ENCODE measurements at places on chromosomes 16 and 17.

DNA sequence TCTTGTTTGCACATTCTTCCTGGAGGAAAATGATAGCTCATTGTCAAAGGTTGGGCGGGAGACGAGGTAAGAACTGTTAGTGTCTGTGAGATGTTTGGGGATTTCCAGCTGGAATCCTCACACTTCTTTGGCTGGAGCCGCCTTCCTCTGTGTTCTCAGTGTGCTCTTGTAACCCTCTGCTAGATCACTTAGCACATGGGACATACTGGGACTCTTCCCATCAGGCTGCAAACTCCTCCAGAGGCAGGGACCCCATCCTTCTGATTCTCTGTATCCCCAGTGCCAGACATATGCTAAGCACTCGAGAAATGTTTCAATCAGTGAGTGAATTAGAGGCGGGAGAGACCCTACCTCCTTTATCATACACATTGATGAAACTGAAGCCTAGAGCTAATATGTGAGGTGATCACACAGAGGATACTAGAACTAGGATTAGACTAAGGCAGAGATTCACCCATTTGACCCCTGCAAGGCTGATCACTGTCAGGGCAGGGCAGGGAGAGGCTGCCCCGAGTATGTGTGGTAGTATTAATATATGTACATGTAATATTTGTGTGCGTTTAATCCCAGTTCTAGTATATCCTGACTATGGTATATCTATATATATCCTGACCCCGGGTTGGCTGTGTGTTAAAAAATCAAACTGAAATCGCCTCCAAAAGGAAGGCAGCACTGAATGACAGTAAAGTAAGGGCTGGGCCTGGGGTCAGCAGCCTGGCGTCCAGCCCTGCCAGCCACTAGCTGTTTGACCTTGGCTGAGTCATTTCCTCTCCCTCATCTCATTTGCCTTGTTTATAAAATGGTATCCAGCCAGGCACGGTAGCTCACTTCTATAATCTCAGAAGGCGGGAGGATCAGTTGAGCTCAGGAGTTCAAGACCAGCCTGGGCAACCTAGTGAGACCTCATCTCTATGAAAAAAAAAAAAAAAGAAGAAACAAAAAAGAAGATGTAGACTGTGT is 75.5 kb upstream of the TBX2 start:
- peak; percentile 73 for DNase-seq

- no peak for DNase-seq
Observed at GRCh38 chr17:45008216-45008615, 40.1 kb upstream of the C1QL1 start.

- no peak for DNase-seq
Observed at GRCh38 chr17:56347639-56348038, 194.4 kb downstream of the ANKFN1 start.

DNA sequence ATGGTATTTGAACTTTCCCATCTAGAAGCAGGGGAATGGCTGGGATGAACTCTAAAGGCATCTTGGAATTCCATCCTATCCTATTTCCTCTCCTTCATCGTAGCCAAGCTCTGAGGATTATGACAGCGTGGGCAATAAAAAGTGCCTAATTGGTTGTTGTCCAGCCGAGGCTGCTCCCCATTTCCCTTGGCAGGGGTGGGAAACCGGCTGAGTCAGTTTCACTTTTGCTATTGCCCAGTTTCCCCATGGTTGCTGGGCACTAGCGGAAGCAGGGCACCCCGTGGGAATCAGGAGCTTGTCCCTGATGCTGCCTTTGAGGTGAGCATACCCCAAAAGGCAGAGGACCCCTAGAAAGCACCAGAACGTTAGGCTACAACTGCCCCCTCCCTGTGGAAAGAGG is 13.8 kb upstream of the SP2 start:
- DNase-seq: peak; percentile 54

- DNase-seq: peak; percentile 61
Observed at GRCh38 chr17:30021708-30022317, 80.4 kb downstream of the EFCAB5 start.

- no peak for DNase-seq
Observed at GRCh38 chr17:15078570-15078969, 186.6 kb downstream of the PMP22 start.

GRCh38 chr17:37461668-37462067 is 28.0 kb upstream of the DUSP14 start:
- DNase-seq: peak; percentile 44

DNA sequence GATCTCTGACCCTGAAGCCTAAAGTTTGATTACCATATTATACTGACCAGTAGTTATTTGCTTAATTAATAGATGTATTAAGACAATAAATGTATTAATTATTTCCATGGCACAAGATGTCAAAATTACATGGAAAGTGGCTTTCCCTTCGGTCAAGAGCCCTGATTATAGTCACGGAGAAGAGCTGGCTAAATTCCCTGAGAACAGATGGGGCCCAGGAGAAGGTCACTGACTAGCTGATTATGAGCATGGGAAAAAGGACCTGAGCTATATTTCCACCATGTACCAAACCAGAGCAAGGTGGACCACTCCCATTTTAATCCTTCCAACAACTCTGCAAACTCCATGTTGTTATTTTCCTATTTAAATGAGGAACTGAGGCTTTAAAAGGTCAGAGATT is 12.9 kb upstream of the MYO18A start:
- DNase-seq: no peak

- no peak for DNase-seq
Observed at GRCh38 chr17:82193520-82194220, 19.0 kb downstream of the CCDC57 start.

DNA sequence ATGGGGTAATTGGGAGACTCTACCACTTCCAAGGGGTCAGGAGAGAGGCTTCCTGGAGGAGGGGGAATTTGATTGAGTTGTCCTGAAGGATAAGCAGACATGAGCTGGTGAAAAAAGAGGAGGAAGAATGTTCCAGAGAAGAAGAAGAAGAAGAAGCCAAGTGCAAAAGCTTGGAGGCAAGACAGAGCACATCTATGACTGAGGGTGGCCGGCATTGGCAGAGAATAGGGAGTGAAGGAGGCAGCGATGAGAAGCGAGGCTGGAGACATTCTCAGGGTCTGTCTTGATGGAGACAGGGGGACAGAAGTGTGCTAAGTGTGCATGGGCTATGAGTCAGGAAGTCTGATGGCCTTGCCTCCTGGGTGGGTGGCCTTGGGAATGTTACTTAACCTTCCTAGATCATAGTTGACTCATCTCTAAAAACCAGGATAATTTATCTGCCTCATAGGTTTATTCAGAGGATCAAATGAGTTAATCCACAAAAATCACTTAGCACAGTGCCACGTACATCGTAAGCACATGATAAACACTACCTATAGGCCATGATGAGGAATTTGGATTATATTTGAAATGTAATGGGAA is 171.7 kb downstream of the ABCC12 start:
- peak; percentile 31 for DNase-seq

GRCh38 chr16:10660950-10661635 is 33.6 kb downstream of the TEKT5 start:
- no peak for DNase-seq

GRCh38 chr17:77405867-77406732 is 265.3 kb downstream of the SEC14L1 start:
- no peak for DNase-seq

DNA sequence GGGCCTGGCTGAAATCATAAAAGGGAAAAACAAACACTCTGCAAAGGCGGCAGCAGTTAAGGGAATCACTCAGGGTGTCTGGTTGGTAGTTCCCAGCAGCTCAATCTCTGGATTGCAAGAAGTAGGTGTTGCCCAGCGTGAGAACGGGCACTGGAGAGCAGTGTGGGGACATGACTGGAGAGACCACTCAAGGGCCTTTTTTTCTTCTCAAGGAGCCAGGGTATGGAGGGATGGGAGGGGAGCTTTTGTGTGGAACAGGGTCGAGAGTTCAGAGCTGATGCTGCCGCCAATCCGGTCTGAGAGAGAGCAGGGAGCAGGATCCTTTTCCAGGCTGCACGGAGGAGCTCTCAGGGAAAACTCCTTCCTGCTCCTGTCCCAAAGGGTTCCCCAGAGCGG is 15.2 kb downstream of the SCNN1B start:
- DNase-seq: no peak

- DNase-seq: no peak
Observed at GRCh38 chr16:754656-755055, 5.9 kb upstream of the MSLN start.

All from fibroblast of mammary gland (primary cell).